ENCODE measurements at places on chromosomes 12 and 14.

- DNase-seq, result no peak
Observed at GRCh38 chr14:76782885-76783566, 21.8 kb downstream of the VASH1 start.

DNA sequence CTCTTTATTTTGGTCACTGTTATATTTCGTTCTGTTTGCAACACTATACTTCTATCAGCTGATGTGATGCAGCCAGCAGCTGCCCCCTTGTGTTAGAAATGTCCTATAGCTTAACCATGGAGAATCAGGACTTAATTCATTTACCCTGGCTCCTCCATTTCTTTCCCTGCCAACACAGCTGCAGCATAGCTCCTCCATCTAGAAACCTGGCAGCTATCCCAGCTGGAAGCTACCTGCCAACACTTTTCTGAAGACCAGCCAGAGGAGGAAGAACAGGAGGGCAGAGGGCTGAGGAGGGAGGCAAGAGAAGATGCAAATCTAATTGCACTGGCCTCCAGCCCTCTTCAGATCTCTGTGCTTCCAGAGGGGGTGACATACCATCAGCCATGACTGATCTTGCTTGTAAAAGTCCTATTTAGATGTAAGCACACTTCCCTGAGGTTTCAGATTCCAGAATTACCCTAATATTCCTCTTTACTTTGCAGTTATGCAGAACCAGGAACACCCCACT lies 156.8 kb upstream of the TMEM260 start:
- peak; percentile 95 for DNase-seq

DNA sequence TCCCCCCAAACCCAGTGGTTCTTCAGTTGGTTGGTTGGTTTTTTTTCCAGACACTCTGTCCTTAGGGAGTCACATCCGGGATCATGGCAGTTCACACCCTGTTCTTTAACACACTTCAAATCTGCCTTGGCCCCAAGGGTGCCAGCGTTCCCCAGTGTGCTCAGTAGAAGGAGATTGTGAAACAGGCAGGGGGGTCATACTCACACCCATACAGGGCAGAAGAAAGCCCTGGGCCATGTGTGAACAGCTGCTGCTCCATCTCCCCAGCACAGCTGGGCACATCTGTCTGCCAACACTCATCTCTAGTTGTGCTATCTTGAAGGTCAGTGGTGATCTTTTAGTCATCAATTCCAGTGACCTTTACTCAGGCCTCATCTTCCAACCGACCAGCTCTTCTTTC lies 64.4 kb upstream of the FUT8 start:
- no peak for DNase-seq

GRCh38 chr12:48817873-48818830 lies at the start of gene CACNB3:
CACNB3 (plus strand) TSS chr12:48818496; CDS start chr12:48818930, 434 bp downstream.
- peak; percentile 92 for DNase-seq

DNA sequence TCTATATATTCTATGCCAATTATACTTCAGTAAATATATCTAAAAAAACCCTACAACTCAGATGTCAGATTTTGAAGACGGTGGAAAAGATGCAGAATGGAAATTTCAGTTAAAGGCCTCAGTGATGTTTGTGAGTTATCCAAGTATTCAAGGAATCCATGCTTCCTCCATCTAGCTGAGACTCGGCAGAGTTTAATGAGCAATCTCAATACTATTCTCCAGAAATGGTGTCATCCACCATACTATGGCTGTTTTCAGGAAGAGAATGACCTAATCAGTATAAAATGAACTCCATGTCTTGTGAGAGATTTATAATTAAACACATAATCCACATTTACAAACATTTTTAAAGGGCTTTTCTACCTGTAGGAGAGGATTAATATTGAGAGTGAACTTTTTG lies 66.0 kb downstream of the KLHL28 start:
- DNase-seq, result no peak

- no peak for DNase-seq
Observed at GRCh38 chr14:103694572-103695026, 20.7 kb downstream of the XRCC3 start.

DNA sequence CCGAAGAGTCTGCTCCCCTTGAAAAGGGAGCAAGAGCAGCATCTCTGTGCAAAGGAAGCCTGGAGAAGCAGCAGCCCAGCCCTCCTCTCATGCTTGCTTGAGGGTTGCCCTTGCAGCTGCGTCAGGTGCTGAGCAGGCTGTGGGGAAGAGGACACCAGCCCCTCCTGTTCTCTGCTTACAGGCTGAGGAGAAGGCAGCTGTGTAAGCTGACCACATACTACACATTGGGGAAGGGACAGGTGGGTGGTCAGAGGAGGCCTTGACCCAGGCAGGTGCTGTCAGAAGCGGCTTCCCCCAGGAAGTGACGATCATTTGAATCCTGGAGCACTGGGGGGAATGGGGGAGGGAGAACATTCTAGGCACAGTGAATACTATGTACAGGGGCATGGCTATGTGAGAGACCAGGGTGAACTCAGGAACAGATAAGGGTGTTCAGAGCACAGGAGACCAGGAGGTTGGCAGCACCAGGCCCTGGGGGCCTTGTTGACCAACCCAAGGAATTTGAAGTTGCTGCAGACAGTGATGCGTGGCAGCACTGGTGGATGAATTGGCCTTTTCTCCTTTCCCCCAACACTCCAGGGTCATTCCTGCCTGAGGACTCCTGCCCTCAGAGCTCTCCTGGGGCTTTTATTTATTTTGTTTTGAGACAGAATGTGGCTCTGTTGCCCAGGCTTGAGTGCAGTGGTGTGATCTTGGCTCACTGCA lies 2.7 kb upstream of the KLC1 start:
- DNase-seq, result peak; percentile 65

- DNase-seq, result no peak
Observed at GRCh38 chr12:115823635-115824034, 453.9 kb downstream of the MED13L start.

GRCh38 chr12:78951803-78952551 lies 87.4 kb downstream of the SYT1 start:
- DNase-seq, result peak; percentile 94

- peak; percentile 89 for DNase-seq
Observed at GRCh38 chr12:94832780-94833681, 170.5 kb downstream of the NDUFA12 start.

GRCh38 chr12:116245189-116245588 lies 32.3 kb downstream of the MED13L start:
- no peak for DNase-seq

GRCh38 chr14:92617581-92617980 lies 104.0 kb downstream of the RIN3 start:
- no peak for DNase-seq

- no peak for DNase-seq
Observed at GRCh38 chr12:75236206-75236605, 26.6 kb upstream of the KCNC2 start.

GRCh38 chr12:56941299-56942017 lies 7.2 kb upstream of the SDR9C7 start:
- no peak for DNase-seq

- no peak for DNase-seq
Observed at GRCh38 chr12:2999265-2999841, 40.2 kb downstream of the TEAD4 start.

GRCh38 chr12:80187660-80188090 lies 88.3 kb downstream of the OTOGL start:
- peak; percentile 93 for DNase-seq

- no peak for DNase-seq
Observed at GRCh38 chr12:116215023-116215422, 62.5 kb downstream of the MED13L start.

GRCh38 chr14:51691176-51691575 lies 39.5 kb downstream of the FRMD6 start:
- no peak for DNase-seq

GRCh38 chr12:56104815-56105608 lies 653 bp downstream of the PA2G4 start:
- peak; percentile 56 for DNase-seq

GRCh38 chr12:2334271-2334670 lies 281.5 kb downstream of the CACNA1C start:
- no peak for DNase-seq

DNA sequence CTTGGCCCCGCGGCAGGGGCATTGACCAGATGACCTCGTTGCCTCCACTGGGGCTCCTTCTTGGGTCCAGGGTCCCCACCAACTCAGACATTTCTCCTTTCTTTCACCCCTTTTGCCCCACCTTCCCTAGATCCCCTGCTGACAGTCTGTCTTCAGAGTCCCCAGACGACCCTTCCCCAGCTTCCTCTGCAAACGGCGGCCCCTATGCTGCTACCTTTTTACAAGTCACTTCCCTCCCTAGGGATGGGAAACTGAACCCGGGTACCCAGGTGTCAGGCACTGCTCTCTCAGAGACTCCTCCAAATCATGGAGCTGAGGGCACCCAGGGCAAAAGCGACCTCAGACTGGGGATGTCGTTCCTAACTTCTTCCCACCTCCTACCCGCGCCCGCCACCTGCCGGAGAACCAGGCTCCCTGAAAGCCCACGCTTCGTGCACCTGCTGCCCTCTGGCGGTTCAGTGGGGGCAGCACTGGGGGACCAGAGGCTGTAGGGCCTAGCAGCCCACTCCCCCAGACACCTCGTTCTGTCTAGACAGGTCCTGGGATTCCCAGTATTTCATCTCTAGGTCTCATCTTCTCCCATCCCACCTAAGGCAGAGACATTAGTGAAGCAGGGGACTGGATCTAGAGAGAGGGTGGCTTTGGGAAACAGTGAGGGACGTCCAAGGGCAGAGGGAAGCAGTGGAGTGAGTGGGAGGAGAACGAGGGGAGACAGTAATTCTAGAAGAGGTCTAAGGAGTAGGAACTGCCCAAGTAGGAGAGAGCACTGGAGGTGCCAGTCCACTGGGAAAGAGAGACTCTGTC lies 4.9 kb downstream of the ZNF385A start:
- peak; percentile 95 for DNase-seq

DNA sequence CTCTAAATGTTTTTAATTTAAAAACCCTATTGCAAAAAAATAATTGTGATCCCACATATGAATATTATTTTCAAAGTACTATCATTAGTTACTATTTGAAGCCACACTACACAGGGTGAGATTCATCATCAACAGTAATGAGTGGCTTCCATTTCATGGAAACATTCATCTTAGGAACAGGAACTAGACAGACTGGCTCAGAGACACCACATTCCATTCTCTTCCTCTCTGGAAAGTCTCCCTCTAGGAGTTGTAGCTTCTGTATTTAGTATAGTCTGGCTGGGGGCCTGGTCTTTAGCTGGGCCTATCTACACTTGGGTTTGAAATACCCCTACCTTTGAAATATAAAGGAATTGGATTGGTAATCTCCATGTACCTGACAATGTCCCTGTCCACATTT lies 6.2 kb upstream of the VDR start:
- DNase-seq, result no peak

DNA sequence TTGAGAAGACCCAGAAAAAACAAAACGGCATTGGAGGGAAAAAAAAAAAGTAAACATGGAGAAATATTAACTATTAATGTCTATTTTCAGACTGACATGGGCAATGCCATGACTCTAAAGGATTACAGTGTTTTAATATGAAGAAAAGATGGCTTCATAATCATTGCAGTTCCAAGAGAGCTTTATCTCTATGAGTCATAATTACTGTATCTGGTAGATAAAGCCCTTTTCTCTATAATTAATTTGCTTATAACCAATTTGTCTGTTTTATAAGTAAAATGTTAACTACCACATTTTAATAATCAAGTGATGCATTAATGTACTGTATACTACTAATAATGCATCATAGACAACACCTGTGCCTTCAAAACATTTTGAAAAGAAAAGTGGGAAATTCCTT lies 59.7 kb downstream of the CLIP1 start:
- no peak for DNase-seq

- DNase-seq, result peak; percentile 13
Observed at GRCh38 chr12:119153477-119154434, 25.0 kb upstream of the HSPB8 start.

DNA sequence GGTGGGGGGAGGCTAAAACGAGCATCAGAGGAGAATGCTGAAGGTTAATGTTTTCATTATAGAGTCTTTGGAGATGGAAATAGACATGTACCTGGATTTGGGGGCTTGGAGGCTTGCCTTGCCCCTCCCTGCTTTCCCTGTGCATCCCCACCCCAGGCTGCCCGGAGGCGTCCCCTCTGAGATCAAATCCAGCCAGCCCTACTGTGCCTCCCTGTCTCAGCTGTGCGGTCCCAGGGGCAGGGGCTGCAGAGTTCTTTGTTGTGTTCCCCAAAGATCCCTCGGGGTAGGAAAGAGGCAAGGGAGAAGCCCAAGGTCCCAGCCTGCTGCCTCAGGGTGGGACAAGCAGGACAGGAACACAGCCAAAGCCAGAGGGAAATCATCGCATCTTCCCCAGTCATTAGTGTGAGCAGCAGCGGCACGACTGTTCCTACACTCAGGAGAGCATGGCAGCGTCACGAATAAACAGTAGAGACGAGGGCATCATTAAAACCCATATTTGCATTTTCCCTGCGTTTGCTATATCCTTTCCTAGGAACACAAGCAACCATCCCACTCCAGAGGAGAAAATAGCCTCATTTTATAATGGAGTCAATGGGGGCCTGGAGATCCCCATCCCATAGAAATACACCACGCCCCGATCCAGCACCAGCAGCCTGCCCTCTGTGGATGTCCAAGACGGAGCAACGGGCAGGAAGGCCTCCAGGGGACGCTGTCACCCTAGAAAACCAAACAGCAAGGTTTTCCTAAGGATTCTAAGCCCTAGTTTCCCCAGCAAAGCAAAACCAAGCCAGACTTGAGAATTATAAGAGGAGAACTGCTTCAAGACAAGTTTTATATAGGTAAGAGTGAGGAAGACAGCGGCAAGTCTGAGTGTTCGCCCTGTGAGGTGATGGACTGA lies 32.4 kb downstream of the ANO2 start:
- DNase-seq, result peak; percentile 11

GRCh38 chr12:95169368-95169767 lies 47.9 kb downstream of the FGD6 start:
- no peak for DNase-seq

DNA sequence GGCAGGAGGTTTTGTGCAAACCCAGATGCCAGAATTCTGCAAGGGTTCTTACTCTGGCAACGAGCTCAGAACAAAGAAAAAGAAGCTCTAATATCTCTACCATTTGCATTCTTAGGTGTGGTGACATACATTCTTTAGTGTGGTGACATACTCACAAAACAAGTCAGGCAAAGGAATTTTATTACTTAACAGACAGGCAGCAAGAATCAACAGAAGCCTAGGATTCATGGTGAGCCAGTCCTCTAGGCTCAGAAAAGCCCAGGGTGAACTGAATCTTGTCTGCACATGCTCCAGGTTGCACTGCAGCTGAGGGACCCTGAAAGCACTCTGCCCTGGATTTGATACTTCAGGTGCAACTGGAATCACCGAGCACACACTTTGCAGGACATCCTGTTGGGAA lies 122.4 kb upstream of the PTPRQ start:
- no peak for DNase-seq

DNA sequence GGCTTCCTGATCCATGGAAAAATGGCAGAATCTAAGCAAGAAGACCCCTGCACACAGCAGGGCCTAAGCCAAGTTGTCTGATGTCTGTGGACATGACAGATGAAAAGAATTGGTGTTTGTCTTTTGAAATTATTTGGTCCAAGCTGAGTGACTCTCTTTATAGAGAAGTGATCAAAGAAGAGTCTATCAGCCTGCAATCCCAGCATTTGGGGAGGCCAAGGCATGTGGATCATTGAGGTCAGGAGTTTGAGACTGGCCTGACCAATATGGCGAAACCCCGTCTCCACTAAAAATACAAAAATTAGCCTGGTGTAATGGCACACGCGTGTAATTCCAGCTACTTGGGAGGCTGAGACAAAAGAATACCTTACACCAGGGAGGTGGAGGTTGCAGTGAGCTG lies 64.8 kb upstream of the TUNAR start:
- no peak for DNase-seq

GRCh38 chr12:11666131-11667050 lies 16.9 kb downstream of the ETV6 start:
- DNase-seq, result no peak

GRCh38 chr12:76029982-76030340 lies 1.6 kb downstream of the PHLDA1 start:
- peak; percentile 67 for DNase-seq

All from NCI-H69 (cell line).